Peyer's patch (tissue), 4 donors: ENCODE measurements at places on chromosomes 5 and 9. TPM values are rescaled to one million over a fixed set of nuclear protein-coding genes. Genes with fewer than 3 reads are reported as not detected.

GRCh38 chr9:114150608-114151007 is 4.7 kb upstream of the COL27A1 start:
- H3K27me3 ChIP-seq, result peaks cover 12% of the 10 kb centered on the region
- H3K4me1 ChIP-seq, result peaks cover 16% of the 10 kb centered on the region
- H3K27ac ChIP-seq, result no peak overlapping the region
- no peak for DNase-seq
- no peaks in the 10 kb centered on the region for H3K36me3 ChIP-seq

The DOLPP1 gene
- 46.1 TPM for total RNA-seq

GRCh38 chr5:62328772-62329491 is 22.9 kb downstream of the KIF2A start:
- DNase-seq, result no peak
- no peak overlapping the region for H3K4me3 ChIP-seq
- H3K27me3 ChIP-seq, result no peaks in the 10 kb centered on the region
- H3K4me1 ChIP-seq, result no peaks in the 10 kb centered on the region
- no peak overlapping the region for H3K27ac ChIP-seq

DNA sequence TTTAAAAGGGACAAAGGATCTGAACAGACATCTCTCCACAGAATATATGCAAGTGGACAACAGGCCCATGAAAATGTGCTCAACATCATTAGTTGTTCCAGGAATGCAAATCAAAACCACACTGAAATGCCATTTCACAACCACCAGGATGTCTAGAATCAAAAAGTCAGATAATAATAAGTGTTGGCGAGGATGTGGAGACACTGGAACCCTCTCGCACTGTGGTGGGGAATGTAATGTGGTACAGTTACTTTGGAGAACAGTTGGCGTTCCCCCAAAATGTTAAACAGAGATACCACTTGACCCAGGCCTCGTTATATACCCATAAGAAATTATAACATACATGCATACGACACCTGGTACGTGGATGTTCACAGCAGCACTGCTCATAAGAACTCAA is 38.6 kb downstream of the SARDH start:
- DNase-seq, result no peak
- H3K4me3 ChIP-seq, result no peak overlapping the region
- no peaks in the 10 kb centered on the region for H3K4me1 ChIP-seq
- no peak overlapping the region for H3K27ac ChIP-seq
- no peaks in the 10 kb centered on the region for H3K36me3 ChIP-seq

GRCh38 chr5:88833371-88834130 is 49.4 kb downstream of the MEF2C start:
- no peaks in the 10 kb centered on the region for H3K27me3 ChIP-seq
- H3K27ac ChIP-seq, result peak overlapping the region; percentile 16
- no peaks in the 10 kb centered on the region for H3K4me1 ChIP-seq

- peaks cover 33% of the 10 kb centered on the region for H3K4me1 ChIP-seq
- H3K27ac ChIP-seq, result no peak overlapping the region
- no peak overlapping the region for H3K4me3 ChIP-seq
- H3K27me3 ChIP-seq, result no peaks in the 10 kb centered on the region
- DNase-seq, result no peak
- no peaks in the 10 kb centered on the region for H3K36me3 ChIP-seq
These were observed 229.8 kb downstream of the FANCC start for GRCh38 chr9:95087659-95088242.

DNA sequence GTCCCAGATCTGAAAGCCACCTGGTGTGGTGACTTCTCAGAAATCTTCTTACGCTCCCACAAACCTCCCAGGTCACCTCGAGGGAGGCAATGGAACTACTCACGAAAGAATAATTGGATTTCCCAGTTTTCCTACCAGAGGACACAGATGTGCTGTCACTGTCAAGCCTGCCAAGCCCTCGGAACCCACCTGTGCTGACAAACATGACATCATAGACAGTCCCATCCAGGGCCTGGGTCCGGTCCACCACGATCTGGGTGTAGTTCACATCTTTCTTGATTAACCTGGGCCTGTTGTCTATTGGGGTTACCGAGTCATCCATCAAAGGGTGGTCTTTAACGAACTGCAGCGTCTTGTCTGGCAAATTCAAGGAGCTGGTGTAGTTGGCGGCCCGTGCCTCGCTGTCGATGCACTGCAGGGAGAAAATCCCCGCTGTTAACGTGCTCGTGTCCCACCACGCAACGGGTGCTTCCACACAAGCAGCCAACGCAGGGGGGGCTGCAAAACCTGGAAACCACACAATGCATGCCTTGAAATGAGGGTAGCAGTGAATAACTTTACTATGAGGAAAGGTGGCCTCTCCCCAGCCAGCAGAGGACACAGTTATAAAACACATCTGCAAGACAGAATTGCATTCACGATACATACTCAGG is 69.0 kb downstream of the SECISBP2 start:
- peaks cover 9% of the 10 kb centered on the region for H3K4me1 ChIP-seq
- DNase-seq, result no peak
- peak overlapping the region; percentile 55 for H3K27ac ChIP-seq
- H3K27me3 ChIP-seq, result no peaks in the 10 kb centered on the region

DNA sequence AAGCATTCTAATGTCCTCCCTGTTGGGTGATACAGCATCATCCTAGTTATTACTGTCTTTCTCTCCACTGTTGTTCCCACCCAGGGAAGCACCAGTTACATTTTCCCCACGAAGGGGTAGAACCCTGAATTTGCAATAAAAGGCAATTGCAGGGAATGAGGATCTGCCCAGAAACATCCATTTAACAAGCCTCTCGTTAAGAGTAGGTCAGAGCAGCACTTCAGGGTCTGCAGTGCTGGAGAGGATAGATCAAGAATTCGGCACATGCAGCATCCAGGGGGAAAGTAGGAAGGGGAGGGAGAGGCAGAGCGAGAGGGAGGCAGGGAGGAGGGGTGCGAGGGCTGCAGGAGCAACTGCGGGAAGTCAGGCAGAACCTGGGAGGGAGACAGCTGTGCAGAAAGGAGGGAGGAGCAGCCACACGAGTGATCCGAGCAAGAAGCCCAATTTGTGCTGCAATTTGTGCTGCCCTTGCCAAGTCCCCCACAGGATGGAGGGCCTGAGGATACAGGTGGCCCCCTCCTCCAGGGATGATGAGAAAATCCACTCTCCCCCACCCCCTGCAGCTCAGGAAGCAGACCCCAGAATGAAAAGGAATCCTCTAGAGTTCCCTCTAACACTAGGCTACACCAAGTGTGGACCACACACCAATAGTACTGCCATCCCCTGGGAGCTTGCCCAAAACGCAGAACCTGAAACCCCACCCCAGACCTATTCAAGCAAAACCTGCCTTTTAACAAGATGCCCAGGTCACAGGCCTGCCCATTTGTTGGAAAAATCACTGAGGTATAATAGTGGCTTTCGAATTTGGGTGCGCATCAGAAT is 62.2 kb downstream of the EPB41L4B start:
- no peak overlapping the region for H3K27ac ChIP-seq
- no peak overlapping the region for H3K4me3 ChIP-seq
- H3K36me3 ChIP-seq, result no peaks in the 10 kb centered on the region
- H3K27me3 ChIP-seq, result no peaks in the 10 kb centered on the region
- no peaks in the 10 kb centered on the region for H3K4me1 ChIP-seq

The TSSK1B gene
- total RNA-seq, result not detected

GRCh38 chr5:150542933-150543445 is 35.1 kb downstream of the NDST1 start:
- H3K4me1 ChIP-seq, result no peaks in the 10 kb centered on the region
- peak overlapping the region; percentile 96 for H3K27ac ChIP-seq
- no peak overlapping the region for H3K4me3 ChIP-seq

The OR1L1 gene
- total RNA-seq, result not detected

DNA sequence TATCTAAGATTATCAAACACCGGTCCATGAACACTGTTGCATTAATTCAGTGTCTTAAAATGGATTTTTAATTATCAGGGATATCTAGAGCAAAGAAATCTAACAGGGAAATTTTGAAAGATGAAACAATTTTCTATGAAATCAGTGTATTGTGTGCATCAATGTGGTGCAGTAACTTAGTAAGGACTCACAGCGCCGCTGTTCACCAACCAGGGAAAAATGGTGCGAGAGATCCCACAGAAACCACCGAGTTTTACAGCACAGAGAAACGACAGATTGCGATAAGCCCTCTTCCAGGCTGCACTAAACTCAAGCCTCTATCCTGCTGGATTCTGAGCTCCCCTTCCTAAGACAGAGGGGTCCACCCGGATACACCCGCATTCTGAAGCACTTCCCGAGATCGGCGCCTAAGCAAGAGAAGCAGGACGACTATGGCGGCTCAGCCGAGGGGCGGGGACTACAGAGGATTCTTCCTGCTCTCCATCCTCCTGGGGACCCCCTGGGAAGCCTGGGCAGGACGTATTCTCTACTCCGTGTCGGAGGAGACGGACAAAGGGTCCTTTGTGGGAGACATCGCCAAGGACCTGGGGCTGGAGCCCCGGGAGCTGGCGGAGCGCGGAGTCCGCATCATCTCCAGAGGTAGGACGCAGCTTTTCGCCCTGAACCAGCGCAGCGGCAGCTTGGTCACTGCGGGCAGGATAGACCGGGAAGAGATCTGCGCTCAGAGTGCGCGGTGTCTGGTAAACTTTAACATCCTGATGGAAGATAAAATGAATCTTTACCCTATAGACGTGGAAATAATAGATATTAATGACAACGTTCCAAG is at the start of gene PCDHGA7:
PCDHGA7 (plus strand) TSS at position 274 of the 826 bp plus-strand sequence; CDS start at position 432, 158 bp downstream.
- DNase-seq, result no peak
- H3K27ac ChIP-seq, result no peak within 1 kb of the TSS
- no peaks in the 10 kb centered on the region for H3K4me1 ChIP-seq
- no peaks in the 10 kb centered on the region for H3K27me3 ChIP-seq
- H3K4me3 ChIP-seq, result peak within 1 kb of the TSS; percentile 24
- H3K36me3 ChIP-seq, result no peaks in the 10 kb centered on the region

GRCh38 chr9:78441822-78442431 is 145.0 kb downstream of the PSAT1 start:
- H3K27ac ChIP-seq, result no peak overlapping the region
- H3K36me3 ChIP-seq, result no peaks in the 10 kb centered on the region
- DNase-seq, result no peak

DNA sequence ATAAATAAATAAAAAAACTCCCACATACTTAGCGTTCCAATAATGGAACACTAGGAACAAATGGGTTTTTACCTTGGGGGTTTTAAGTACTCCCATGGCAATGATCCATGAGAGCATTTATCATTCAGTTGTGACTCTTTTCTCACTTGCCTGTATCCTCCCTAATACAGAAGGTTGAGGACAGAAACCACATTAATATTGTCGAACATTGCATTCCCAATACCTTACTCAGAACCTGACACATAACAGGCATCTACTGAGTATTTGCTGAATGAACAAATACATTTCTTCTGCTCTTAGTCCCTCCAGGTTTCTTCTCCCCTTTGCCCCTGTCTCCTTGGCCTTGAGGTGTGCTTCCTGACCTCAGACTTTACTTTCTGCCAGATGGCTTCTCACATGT is 175.9 kb downstream of the CEMIP2 start:
- no peaks in the 10 kb centered on the region for H3K36me3 ChIP-seq
- H3K4me1 ChIP-seq, result no peaks in the 10 kb centered on the region
- no peak overlapping the region for H3K27ac ChIP-seq
- H3K4me3 ChIP-seq, result no peak overlapping the region

DNA sequence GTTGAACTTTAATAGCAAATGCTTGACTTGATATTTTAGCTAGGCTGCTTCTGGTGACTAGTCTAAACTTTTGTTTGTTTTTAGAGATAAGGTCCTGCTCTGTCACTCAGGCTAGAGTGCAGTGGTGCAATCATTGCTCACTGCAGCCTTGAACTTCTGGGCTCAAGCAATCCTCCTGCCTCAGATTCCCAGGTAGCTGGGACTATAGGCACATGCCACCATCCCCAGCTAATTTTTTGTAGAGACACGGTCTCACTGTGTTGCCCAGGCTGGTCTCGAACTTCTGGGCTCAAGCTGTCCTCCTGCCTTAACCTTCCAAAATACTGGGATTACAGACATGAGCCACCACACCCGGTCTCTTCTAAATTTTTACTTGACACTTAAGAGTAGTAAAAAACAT is 20.7 kb downstream of the CDC37L1 start:
- no peaks in the 10 kb centered on the region for H3K4me1 ChIP-seq
- no peak overlapping the region for H3K27ac ChIP-seq
- no peak for DNase-seq
- H3K36me3 ChIP-seq, result no peaks in the 10 kb centered on the region
- no peak overlapping the region for H3K4me3 ChIP-seq

DNA sequence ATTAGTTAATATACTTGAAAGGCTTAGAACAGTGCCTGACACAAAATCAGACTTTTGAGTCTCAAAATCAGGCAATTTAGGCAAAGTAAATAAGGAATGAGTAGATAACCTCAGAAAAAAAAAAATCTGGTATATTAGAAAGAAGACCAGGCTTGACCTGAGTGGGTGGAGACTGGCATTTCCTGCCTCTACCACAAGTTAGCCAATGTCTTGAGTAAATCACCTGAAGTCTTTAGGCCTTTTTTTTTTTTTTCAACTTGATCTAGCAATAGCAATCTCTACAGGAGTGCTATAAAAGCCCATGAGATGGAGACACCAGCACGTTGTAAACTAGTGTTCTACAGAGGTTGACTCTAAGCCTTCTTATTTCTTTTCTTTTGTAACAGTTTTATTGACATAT is 104.2 kb upstream of the RASEF start:
- DNase-seq, result no peak
- no peak overlapping the region for H3K27ac ChIP-seq
- H3K36me3 ChIP-seq, result no peaks in the 10 kb centered on the region
- no peaks in the 10 kb centered on the region for H3K4me1 ChIP-seq
- no peaks in the 10 kb centered on the region for H3K27me3 ChIP-seq
- H3K4me3 ChIP-seq, result no peak overlapping the region

The PPP3R2 gene
- total RNA-seq, result not detected

DNA sequence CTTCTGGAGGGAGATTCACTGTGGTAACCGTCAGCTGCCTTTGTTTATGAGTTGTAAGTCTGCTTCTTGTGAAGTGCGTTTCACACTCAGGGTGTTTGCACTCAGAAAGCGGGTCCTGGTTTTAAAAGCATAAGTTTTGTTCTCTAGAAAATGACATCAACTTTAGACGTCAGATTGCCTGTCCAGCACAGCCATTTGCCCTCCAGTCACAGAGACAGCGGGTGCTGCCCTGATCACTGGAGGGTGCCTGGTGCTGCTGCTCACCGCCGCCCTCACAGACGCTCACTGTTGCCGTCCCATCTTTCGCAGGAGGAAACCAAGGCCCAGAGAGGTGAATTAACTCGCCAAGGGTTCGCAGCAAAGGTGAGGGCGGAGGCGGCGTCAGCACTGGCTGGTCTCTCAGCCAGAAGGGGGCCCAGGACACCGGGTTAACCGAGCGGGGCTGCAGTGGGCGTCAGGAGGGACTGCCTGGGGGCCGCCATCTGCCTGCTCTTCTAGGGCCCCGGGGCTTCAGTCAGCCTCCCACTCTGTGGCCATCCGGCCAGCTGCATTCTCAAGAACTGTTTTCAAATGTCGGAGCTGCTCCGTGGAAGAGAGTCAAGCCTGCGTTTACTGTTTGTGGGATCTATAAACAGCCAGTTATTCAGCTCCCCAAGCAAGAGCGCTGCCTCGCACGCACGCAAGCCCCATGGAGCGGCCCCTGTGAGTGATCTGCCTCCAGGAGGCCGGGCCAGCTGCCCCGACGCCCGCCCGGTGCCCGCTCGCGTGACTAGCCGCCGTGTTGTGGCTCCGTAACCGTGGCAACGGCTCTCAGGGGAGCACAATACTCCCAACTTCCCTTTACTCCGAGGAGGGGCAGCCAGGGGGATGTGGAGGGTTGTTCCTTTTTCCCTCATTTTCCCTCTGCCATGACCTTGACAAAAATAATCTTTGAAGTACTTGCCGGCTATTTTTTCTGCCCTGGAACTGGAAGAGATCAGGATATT is 43.4 kb upstream of the EXOC3 start:
- DNase-seq, result peak; percentile 70
- H3K36me3 ChIP-seq, result no peaks in the 10 kb centered on the region
- H3K4me1 ChIP-seq, result peaks cover 9% of the 10 kb centered on the region
- no peaks in the 10 kb centered on the region for H3K27me3 ChIP-seq

The GABRA6 gene
- total RNA-seq, result not detected
